M059J (cell line): ENCODE measurements at places on chromosomes 1 and 21. TPM values are rescaled to one million over a fixed set of nuclear protein-coding genes. Genes with fewer than 3 reads are reported as not detected.
A peak's percentile ranks its signal among the peaks of the same experiment; 100 is the strongest.

Gene AGBL4
- total RNA-seq, result not detected in 2 replicates

GRCh38 chr1:237814319-237814924 lies 76.3 kb downstream of the ZP4 start:
- peak; percentile 22 for DNase-seq

DNA sequence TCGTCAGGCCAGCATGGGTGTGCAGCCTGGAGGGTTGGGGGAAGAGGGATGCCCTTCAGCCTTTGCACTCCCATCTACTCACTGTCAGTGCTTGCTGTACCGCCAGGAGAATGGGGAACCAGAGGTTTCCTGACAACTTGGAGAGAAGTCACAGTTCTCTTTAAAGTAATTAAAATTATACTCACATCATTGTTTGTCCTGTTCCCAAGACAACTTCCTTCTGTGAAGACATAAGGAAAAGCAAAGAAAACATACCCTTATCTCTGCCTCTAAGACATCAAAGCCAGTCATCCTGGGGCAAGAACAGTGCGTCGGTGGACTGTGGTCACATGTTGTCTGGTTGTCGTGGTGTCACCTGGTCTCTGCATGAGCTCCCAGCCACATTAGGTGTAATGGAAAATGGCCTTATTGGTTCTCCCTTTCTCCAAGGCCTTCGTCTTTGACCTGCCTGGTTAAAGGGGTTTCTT lies 17.6 kb downstream of the TRAF5 start:
- no peak for DNase-seq

GRCh38 chr21:41167348-41168342 lies at the start of gene BACE2:
BACE2 (plus strand) TSS chr21:41168160; CDS start chr21:41168264, 104 bp downstream.
- DNase-seq, result peak; percentile 80

Gene CMPK1
- total RNA-seq, result 145 and 196 TPM in 2 replicates

DNA sequence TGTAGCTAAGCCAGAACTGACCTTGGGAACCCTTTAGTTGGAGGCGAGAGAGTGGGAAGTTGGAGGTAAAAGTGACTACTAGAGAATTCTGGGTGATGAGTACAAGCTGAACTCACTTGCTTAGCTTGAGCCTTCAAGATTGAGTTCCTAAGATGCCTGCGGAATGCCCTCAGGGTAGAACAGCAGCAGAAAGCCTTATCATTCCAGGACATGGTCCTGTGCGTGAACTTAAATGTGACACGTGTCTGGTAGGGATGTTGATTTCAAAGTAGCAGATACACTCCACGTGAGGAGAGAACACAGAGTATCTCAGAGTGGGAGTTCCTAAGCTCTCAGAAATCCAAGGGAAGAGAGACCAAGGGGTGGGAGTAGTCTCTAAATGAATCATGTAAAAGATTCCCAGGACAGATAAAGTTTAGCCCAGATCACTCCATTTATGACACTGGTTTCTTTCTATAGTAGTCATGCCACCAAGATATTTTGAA lies 60.1 kb downstream of the KCNK1 start:
- DNase-seq, result peak; percentile 93

- no peak for DNase-seq
Measured at GRCh38 chr1:113630340-113631327, 128.7 kb downstream of the PHTF1 start.

GRCh38 chr1:43994794-43995790 lies 3.7 kb downstream of the CCDC24 start:
- peak; percentile 34 for DNase-seq

- DNase-seq, result no peak
Measured at GRCh38 chr21:41322496-41323382, 6.1 kb downstream of the FAM3B start.

- peak; percentile 29 for DNase-seq
Measured at GRCh38 chr1:170666541-170667254, 2.8 kb downstream of the PRRX1 start.

GRCh38 chr1:223664106-223664505 lies 1.4 kb downstream of the CAPN8 start:
- DNase-seq, result no peak

Gene RPS6KC1
- 23.6 and 27.4 TPM in 2 replicates for total RNA-seq

DNA sequence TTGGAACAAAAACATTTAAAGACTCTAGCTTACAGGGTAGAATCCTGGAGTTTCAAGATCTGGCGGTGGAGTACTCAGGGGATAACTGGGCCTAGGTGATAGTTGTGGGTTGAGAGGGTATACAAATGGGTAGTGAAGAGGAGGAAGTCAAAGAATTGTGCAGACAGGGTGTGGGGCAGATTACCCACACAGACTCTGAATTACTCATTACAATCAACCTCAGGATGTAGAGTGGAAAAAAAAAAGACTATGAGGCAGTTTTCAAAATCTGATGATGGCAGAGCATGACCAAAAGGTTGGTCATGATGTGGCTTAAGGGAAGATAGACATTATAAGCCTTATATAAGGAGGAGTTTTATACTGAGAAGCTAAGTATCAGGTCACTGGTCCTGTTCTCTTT lies 44.1 kb upstream of the GLIS1 start:
- peak; percentile 34 for DNase-seq

- no peak for DNase-seq
Measured at GRCh38 chr1:61519631-61520030, 205.3 kb downstream of the TM2D1 start.

DNA sequence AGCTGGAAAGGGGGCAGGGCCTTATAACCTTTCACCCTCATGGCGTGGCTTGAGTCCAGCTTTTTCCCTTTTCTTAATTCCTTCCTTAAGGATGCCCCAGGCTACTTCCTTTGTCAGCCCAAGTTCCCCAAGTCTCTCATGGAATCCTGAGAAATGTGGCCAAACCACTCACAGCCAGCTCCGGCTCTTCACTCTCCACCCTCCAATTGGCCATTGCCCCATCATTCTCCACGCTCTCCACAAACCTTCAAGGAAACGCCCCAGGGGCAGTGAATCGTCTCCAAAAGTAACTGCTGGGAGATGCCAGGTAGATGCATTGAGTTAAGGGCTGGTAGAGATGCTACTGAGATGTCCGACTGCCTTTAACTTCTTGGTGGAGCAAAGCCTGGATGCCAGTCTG lies 113.5 kb upstream of the CD34 start:
- DNase-seq, result peak; percentile 48

Gene KIF14
- 17.1 and 19.3 TPM in 2 replicates for total RNA-seq

Gene AGRN
- 117 and 282 TPM in 2 replicates for total RNA-seq

DNA sequence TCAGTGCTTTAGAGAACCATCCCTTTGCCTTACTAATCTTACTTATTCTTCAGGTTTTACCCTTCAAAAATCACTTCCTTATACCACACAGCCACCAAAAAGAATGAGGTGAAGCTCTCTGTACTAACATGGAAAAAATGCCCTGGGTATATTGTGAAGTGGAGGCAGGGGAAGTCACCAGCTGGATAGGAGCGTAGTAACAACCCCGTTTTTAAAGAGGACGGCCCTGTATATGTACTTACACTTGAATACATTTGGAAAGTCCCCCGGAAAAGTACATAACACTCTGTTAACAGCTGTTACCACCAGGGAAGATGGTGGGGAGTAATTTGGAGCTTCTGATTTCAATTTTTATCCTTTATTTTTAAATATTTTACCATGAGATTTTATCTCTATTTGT lies 28.2 kb upstream of the KHDRBS1 start:
- DNase-seq, result no peak

DNA sequence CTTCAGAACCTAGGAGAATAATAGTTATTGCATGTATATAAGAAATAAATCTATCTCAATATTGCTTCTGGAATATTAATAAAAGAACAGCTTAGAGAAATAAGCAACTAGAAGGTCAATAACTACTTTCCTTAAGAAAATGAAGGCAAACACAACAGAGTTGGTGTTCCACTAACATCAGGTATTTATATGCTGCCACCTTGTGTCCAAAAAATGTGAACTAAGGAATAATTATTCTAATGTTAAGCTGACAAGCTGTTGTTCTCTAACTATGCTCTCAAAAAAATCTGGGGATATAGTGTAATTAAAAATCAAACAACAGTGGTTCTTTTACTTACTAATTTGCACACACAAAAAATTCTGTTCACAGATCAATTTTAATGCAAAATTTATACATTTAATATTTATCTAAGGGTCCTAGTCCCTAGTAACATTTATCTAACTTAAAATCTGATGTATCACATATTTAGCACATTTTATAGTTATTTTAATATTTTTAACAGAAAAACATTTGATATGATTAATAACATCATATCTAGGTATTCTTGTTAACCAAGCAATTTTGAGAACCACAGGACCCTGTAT lies 39.6 kb downstream of the UCHL5 start:
- peak; percentile 65 for DNase-seq

DNA sequence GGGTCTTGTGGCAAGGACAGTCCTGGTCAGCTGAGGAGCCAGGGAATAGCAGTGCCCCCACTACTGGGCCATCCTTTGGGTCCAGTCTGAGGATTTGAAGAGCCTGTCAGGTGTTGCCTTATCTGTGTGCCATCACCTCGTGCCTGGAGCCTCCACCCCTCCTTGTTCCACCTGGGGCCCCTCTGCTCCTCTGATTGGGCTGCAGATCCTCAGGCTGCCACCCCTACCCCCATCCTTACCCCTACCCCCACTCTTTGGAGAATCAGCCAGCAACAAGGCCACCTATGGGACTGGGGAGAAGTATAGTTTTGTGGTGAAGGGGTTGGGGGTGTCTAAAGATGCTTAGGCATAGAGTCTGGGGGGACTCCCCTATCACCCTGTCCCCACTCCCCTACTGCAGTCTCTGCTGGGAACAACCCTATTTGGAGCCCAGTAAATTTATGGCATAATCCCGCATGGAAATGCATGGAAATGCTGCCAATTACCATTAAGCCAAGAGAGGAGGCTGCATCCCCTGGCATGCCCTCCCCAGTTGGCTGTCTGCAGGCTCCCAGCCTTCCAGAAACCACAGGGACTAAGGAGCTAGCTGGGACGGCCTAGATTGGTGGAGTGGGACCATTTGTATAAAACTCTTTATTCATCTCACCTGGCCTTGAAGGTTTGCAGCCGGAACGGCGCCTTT lies 142.7 kb upstream of the CSF3R start:
- DNase-seq, result no peak

Gene SPRR3
- not detected in 2 replicates for total RNA-seq

DNA sequence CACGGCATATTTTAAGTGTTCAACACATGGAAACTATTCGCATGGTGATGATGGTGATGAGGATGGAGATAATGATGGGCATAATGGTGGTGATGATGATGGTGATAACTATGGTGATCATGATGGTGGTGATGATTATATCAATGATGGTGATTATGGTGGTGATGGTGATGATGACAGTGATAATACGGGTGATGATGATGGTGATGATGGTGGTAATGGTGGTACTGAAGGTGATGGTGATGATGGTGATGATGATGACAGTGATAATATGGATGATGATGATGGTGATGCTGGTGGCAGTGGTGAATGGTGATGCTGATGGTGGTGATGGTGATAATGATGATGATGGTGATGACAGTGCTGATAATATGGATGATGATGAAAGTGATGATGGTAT lies 341.8 kb upstream of the VAMP3 start:
- no peak for DNase-seq

GRCh38 chr1:235663628-235664027 lies 14.0 kb upstream of the GNG4 start:
- DNase-seq, result no peak

DNA sequence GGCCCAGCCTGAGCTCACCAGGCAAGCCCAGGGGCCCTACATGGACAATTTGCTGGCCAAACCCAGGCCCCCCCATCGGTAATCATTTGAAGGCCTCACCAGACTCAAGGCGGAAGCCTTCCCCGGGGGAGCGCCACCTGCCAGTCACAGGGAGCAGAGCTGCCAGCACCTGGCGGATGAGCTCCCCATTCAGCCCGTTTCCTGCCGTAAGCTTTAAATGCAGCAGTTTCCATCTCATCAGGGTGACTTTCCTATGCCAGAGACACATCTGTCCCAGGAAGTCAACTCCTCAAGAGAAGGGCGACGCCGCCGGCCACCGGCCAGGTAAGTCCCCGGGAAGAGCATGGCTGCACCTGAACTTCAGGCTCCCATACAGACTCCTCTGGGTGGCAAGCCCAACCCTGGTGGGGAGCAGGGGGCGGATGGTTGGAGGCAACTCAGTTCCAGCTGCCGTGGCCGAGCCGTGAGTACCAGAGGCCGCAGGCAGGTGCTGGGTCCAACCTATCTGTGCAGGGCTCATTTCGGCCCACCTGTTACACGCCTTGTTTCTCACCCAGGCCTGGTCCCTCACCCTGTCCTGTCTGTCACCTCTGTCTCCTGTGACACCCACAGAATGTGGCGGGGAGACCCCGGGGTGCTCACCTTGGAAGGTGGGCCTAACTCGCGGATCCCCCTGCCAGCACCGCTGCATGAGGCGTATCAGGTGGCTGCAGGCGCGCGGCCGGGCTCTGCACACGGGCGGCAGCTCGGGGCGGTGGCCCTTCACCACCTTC lies 20.7 kb downstream of the RIPK4 start:
- DNase-seq, result no peak

DNA sequence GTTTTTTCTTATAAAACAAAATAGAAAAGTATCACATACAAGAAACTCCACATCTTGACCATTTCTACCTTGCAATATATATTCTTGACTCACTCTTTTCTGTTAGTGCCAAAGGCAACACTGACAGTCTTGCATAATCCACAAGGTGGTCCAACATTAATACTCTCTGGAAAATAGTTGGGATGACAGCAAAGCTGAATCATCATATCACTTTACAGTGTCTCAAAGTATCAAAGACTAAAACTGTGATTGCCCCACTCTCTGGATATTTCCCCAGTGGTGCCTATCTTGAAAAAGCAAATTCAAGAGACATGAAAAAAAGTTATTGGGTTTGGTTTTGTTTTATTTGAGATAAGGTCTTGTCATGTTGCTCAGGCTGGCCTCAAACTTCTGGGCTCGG lies 14.6 kb upstream of the TGFBR3 start:
- DNase-seq, result peak; percentile 85

DNA sequence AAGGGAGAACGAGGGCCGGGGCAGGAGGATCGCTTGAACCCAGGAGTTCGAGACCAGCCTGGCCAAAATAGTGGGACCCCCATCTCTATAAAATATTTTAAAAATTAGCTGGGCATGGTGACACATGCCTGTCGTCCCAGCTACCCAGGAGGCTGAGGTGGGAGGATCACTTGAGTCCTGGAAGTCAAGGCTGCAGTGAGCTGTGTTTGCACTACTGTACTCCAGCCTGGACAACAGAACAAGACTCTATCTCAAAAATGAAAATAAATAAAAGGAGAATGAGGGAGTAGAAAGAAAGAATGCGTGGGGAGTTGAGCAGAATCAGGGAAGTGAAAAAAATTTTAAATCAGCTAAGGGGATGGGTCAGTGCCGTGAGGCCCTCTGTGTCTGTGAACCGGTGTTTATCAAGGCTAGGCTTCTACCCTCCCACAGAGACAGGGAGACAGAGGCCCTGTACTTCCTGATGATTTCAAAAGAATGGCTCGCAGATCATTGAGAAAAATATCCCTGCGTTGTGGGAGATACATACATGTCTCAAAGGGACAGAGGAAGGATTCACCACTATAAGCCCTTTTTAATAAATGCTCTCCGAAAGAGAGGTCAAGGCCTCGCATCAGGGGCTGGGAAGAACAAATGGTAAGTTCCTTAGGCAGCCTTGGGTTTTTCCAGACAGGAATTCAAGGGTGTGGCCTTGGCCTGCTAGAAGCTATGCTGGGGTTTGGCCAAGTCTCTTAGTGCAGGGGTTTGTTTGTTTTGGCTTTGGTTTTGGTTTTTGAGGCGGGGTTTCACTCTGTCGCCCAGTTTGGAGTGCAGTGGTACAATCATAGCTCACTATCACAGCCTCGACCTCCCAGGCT lies 20.7 kb downstream of the IL10RB start:
- DNase-seq, result peak; percentile 87

Gene CSDE1
- total RNA-seq, result 322 and 732 TPM in 2 replicates

Gene RCC2
- total RNA-seq, result 87.4 and 135 TPM in 2 replicates

- DNase-seq, result no peak
Measured at GRCh38 chr21:44079446-44079845, 27.8 kb upstream of the PWP2 start.

Gene IL20
- not detected in 2 replicates for total RNA-seq

Gene S100A9
- total RNA-seq, result 0.22 TPM in 1 of 2 replicates, not detected in the other
